Stimulated activated naive CD4-positive, alpha-beta T cell treated with Interleukin-2 at 50 U/mL for 16 hours (primary cell): ENCODE measurements at places on chromosomes 7 and 10.

- no peak for DNase-seq
Observed at GRCh38 chr10:111990734-111991133, 192.8 kb downstream of the GPAM start.

- no peak for DNase-seq
Observed at GRCh38 chr10:85527616-85528317, 838.8 kb downstream of the GRID1 start.

- DNase-seq: no peak
Observed at GRCh38 chr10:69307434-69307833, 29.1 kb downstream of the HK1 start.

GRCh38 chr10:29668628-29669027 lies 33.9 kb upstream of the SVIL start:
- no peak for DNase-seq

DNA sequence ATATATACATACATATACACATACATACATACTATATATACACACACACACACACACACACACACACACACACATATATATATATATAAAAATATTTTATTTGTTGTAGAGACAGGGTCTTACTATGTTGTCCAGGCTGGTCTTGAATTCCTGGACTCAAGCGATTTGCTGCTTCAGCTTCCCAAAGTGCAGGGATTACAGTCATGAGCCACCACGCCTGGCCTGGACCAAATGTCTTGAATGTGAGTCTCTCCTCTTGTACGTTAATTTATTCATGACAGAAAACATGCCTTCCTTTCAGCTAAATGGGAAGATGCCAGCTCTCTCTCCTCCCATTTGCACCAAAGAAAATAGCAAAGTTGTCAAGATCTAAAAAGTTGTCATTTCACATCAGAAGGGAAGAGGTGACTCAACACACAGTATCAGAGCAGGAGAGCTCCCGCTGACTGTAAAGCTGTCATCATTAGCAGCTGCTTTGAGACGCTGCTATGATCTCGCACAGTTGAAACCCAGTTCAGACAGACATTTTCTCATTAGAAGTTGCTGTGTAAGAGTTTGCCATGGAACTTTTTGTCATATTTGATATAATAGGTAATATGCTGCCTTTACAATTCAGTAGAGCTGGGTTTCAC lies 224.3 kb downstream of the SFMBT2 start:
- no peak for DNase-seq
